Upper lobe of right lung (tissue), 1 donor: ENCODE measurements at places on chromosomes 2 and 18.

DNA sequence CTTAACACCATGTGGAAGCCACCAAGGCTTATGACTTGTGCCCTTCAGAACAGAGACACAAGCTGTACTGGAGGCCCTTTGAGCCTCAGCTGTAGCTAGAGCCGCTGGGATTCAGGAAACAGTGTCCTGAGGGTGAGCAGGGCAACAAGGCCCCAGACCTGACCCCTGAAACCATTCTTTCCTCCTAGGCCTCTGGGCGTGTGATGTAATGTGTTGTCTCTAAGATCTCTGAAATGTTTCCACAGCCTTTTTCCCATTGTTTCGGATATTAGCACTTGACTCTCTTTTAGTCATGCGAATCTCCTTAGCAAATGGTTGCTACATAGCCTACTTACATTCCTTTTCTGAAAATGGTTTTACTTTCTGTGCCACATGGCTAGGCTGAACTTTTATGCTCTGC is 114.9 kb downstream of the CD8B2 start:
- no peak for DNase-seq

DNA sequence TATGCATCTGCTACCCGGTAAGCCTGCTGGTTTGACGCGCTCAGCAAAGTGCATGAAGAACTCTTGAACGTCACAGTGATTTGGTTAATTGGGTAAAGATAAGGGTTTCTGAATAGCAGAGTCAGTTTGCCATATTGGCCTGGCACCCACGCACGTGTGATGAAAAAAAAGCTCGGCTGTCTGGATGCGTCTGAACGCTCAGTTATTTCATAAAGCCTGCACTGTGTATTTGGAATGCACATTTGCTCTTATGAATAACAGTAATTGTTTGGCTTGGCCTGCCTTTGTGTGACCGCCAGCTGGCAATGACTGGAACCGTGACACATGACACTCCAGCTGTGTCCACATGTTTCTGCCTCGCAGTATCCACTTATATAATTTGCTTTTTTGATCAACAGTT is 129.2 kb upstream of the MEIS1 start:
- DNase-seq = peak; percentile 65

- no peak for DNase-seq
Observed at GRCh38 chr2:43265421-43265820, 39.0 kb upstream of the ZFP36L2 start.

DNA sequence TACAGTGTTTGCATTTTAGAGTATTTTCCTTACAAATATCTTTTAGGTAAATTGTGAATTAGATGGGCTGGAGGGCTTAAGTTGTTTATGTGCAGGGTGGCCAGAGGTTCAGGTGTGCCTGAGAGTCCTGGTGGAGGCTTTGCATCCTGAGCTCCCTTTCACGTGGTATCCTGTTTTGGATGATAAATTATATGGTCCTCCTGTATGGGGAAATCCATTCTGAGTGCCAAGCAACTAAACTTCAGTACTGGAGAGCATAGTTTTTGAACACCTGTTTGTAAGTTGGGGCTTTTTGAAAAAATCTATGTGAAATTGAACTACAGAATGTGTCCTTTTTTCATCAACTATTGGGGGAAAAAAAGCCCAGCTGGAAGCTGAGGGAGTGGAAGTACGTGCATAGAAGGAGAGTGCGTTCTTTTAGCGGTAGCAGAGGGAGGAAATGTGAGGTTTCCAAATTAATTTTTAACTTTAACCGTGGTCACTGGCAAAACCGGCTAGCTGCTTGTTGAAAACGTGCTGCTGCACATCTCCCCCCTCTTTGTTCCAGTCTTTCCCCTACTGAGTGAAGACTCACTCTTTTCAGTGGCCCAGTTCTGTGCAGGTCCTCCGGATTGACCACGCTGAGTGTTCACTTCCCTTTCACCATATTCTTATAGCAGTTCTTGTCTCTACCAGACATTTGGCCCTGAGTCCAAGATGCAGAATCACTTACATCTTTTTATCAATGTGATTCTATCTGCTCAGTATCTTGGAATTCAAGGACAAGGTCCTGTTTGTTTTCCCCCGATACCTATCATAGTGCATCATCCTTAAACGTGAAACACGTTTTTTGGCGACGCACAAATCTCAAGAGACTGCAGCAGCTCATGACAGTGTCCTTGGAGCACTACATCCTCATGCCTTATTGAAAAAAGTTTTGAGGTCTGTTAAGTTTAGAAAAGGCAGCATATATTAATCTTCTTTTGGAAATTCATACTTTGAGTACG is 15.3 kb downstream of the CNOT11 start:
- DNase-seq = no peak

DNA sequence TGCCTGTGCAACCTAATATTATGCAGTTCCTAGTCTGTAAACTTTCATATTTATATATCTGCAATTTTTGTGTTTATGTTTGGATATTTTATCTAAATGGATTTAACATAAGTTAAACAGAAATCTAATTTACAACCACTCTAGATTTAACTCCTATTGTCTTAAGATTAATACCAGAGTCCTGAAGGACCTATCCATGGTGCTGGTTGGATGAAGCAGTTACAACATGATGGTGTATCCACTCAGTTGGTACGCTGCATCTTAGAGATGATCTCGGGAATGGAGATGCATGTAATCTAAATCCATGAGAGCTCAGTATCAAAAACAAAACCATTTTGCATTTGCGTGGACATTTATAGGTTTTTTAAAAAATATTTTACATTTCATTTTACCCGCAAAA is 745.9 kb upstream of the SLC8A1 start:
- DNase-seq = no peak

- DNase-seq = no peak
Observed at GRCh38 chr2:159086342-159086741, 117.9 kb downstream of the TANC1 start.

DNA sequence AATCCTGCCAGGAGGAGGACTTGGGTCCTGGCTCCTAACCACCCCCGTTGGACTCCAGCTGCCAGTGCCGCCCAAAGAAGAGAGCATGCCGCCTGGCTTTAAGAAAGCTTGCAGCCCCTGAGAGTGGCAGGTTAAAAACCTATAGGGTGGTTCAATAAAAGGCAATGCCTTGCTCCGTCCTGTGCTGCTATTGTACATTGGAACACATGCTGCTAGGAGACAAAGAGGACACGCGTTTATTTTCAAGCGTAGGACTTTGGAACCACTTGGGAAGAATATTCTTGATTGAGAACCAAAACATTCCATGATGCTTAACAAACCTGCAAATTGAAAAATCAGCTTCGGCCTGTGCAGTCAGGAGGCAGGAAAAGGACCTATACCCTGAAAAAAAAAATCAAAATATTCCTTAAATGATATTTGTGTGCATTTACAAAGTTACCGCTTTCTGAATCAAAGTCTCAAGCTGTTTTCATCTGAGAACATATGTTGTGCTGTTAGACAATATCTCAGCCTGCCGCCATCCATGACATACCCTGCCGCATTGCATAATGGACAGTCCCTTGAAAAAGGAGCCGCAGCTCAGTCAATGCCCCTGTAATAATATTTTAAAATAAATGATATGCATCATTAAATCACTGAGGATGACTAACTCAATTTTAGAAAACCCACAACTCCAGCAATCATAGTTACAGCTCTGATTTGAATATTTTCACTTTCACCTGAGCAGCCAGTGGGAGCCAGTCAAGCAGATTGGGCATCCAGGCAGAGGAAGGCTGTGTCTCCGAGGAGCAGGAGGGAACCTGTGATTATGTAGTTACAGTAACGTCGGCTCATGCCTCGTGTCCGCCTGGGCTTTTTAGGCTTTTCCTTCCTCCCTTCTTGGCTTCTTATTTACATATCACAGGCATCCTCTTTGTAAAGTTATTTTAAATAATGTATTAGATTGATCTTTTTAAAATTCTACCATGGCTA is 805.6 kb upstream of the FANCL start:
- no peak for DNase-seq

GRCh38 chr2:190459881-190460280 is 51.7 kb downstream of the MFSD6 start:
- no peak for DNase-seq

GRCh38 chr18:46814399-46814798 is 57.5 kb upstream of the ST8SIA5 start:
- DNase-seq = no peak

- DNase-seq = peak; percentile 61
Observed at GRCh38 chr18:79484661-79485621, 89.2 kb downstream of the NFATC1 start.
